ENCODE measurements at places on chromosomes 13 and 19. TPM values are rescaled to one million over a fixed set of nuclear protein-coding genes. Genes with fewer than 3 reads are reported as not detected.

The ZNF112 gene
- 6.9 TPM for total RNA-seq

The TMEM150B gene
- 5.1 TPM for total RNA-seq

The FCHO1 gene
- total RNA-seq: 6.1 TPM

The ZNF226 gene
- total RNA-seq: 29.8 TPM

The KDM4B gene
- total RNA-seq: 60.1 TPM

The PROZ gene
- total RNA-seq: not detected

The APC2 gene
- total RNA-seq: 6.0 TPM

The ELL gene
- total RNA-seq: 28.9 TPM

The MBD3 gene
- 48.1 TPM for total RNA-seq

The FPR3 gene
- 8.8 TPM for total RNA-seq

The TMEM86B gene
- total RNA-seq: 6.0 TPM

The C3 gene
- 971 TPM for total RNA-seq

The SLC15A1 gene
- 0.22 TPM for total RNA-seq

Measured in sciatic nerve (tissue), 2 donors.